ENCODE measurements at places on chromosomes 2 and 18. TPM values are rescaled to one million over a fixed set of nuclear protein-coding genes. Genes with fewer than 3 reads are reported as not detected.

Gene CD226
- total RNA-seq = 0.82 TPM

Gene DTNA
- total RNA-seq = 3.7 TPM

Gene TUBB8B
- not detected for total RNA-seq

Gene WDR12
- 28.5 TPM for total RNA-seq

Gene MBP
- 15.9 TPM for total RNA-seq

Gene STPG4
- 0.25 TPM for total RNA-seq

Gene ELMOD3
- total RNA-seq = 20.0 TPM

Gene RESP18
- not detected for total RNA-seq

- H3K27me3 ChIP-seq = no peaks in the 10 kb centered on the region
- no peaks in the 10 kb centered on the region for H3K36me3 ChIP-seq
- H3K4me1 ChIP-seq = no peaks in the 10 kb centered on the region
- DNase-seq = no peak
- no peak overlapping the region for H3K4me3 ChIP-seq
These were observed 877.1 kb downstream of the TMEM182 start for GRCh38 chr2:103638978-103639377.

GRCh38 chr2:70354264-70354949 is 52.5 kb upstream of the FAM136A start:
- H3K4me3 ChIP-seq = no peak overlapping the region
- H3K27ac ChIP-seq = no peak overlapping the region
- H3K27me3 ChIP-seq = peaks cover 17% of the 10 kb centered on the region
- H3K4me1 ChIP-seq = peaks cover 8% of the 10 kb centered on the region
- no peaks in the 10 kb centered on the region for H3K36me3 ChIP-seq
- DNase-seq = no peak

- no peak overlapping the region for H3K4me3 ChIP-seq
- no peak for DNase-seq
- H3K36me3 ChIP-seq = peaks cover 2% of the 10 kb centered on the region
- H3K27ac ChIP-seq = no peak overlapping the region
- no peaks in the 10 kb centered on the region for H3K4me1 ChIP-seq
These were observed 64.0 kb downstream of the ARHGAP25 start for GRCh38 chr2:68798569-68798968.

- peaks cover 4% of the 10 kb centered on the region for H3K4me1 ChIP-seq
- H3K4me3 ChIP-seq = no peak overlapping the region
- DNase-seq = no peak
- no peaks in the 10 kb centered on the region for H3K36me3 ChIP-seq
These were observed 171.5 kb downstream of the KCNS3 start for GRCh38 chr2:18050001-18050400.

- DNase-seq = no peak
- H3K4me3 ChIP-seq = no peak overlapping the region
- no peaks in the 10 kb centered on the region for H3K27me3 ChIP-seq
- peaks cover 68% of the 10 kb centered on the region for H3K4me1 ChIP-seq
These were observed 79.2 kb downstream of the LIMS1 start for GRCh38 chr2:108613261-108614042.

DNA sequence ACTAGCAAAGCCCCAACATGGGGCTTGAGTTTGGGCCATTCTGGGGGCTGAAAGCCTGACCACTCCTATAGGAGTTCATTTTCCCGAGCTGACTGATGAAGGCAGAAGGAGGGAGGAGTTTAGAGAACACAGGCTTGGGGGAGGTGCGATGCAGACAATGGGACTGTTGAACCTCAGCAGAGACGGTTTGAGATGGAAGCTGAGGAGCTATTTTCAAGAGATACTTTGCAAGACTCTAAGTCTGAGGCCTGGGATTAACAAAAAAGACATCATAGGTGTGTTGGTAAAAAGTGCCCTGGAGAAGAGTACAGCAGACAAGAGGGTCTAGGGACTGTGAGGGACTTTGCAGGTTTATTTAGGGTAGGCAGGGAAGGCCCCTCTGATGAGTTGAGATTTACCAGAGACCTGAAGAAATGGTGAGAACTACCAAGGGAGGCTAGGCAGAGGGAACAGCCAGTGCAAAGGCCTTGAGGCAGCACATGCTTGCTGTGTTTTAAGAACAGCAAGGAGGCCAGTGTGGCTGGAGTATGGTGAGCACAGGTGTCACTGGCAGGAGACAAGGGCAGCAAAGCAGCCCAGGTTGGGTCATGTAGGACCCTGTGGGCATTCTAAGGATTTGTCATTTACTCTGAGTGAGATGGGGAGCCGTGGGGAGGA is 31.6 kb downstream of the PCBP1 start:
- H3K4me1 ChIP-seq = peaks cover 19% of the 10 kb centered on the region
- H3K27me3 ChIP-seq = no peaks in the 10 kb centered on the region
- peak; percentile 35 for DNase-seq
- H3K36me3 ChIP-seq = no peaks in the 10 kb centered on the region

GRCh38 chr2:127182626-127183458 is 37.3 kb downstream of the CYP27C1 start:
- no peaks in the 10 kb centered on the region for H3K27me3 ChIP-seq
- DNase-seq = no peak
- H3K4me3 ChIP-seq = no peak overlapping the region
- H3K36me3 ChIP-seq = peaks cover 24% of the 10 kb centered on the region
- H3K4me1 ChIP-seq = no peaks in the 10 kb centered on the region

GRCh38 chr2:4967206-4967605 is 725.0 kb upstream of the SOX11 start:
- peaks cover 11% of the 10 kb centered on the region for H3K27me3 ChIP-seq
- no peak for DNase-seq
- no peak overlapping the region for H3K4me3 ChIP-seq
- H3K4me1 ChIP-seq = no peaks in the 10 kb centered on the region

DNA sequence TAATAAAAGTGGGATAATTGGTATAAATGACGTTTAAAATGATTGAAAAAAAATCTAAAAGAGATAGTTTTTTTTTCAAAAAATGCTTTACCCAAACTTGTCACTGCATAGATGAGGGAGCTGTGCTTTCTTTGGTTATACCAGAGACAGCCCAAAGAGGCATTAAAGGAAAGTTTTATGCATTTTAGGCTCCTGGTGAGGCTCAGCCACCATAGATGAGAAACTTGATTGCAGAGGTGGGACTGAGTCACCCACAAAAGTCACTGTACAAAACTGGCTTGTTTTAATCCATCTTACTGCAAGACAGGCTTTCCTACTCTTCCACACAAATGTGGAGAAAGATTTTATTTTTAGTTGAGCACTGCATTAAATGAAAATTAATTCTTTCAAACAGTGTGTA is 2.4 kb downstream of the SMYD1 start:
- peaks cover 8% of the 10 kb centered on the region for H3K4me1 ChIP-seq
- no peak for DNase-seq
- no peaks in the 10 kb centered on the region for H3K36me3 ChIP-seq
- H3K27ac ChIP-seq = no peak overlapping the region

GRCh38 chr2:95262896-95263542 is 11.2 kb upstream of the PROM2 start:
- H3K27ac ChIP-seq = no peak overlapping the region
- no peaks in the 10 kb centered on the region for H3K36me3 ChIP-seq
- no peak overlapping the region for H3K4me3 ChIP-seq
- no peak for DNase-seq
- H3K27me3 ChIP-seq = no peaks in the 10 kb centered on the region

DNA sequence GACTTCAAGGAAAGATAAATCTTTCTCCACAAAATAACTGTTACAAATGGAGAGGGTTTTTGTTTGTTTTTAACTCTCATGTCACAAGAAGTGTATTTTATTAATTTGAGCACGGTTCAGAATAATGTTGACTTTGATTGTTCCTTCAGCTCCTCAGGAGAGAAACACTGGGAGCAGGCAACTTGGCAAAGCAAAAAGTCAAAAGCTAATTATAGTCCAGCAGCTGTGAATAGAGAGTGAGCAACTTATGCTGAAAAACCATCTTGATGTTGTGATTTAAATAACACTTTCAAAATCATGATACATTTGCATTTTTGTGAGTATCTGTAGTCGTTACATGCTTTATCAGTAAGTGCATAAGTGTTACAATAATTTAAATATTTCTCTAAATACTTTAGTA is 37.5 kb upstream of the TTN start:
- H3K4me1 ChIP-seq = no peaks in the 10 kb centered on the region
- no peak overlapping the region for H3K4me3 ChIP-seq
- H3K27ac ChIP-seq = no peak overlapping the region
- DNase-seq = no peak
- H3K36me3 ChIP-seq = no peaks in the 10 kb centered on the region
- H3K27me3 ChIP-seq = peaks cover 21% of the 10 kb centered on the region

DNA sequence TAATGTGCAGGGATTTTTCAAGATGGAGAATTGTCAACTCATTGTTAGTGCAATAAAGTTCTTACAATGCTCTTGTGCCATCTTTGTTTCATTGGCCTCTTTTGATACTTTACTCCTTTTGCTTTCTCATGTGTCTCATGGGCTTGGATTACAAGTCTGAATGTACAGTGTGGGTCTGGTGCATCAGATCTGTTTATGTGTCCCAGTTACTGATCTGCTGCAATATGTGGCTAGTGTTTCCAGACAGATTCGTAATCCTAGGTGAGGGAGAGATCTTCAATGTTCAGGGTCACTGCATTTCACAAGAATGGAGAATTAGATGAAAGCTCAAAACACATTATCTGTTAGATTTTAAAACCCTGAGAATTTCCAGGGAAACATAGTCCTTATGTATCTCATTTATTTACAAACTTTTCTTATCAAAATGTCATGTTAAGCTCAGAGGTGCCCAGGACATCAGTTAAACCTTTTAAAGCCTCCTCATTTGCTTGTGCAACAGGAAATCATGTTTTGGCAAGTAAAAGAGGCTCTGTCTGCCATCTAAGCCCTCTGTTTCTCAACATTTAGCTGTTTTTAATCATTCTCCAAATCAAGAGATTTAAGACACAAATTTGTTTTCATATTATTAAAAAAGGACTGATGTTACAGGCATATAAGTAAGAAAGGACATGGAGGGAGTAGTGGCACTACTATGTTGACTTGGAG is 108.1 kb downstream of the NUP35 start:
- no peaks in the 10 kb centered on the region for H3K27me3 ChIP-seq
- no peak for DNase-seq
- H3K4me1 ChIP-seq = peaks cover 6% of the 10 kb centered on the region
- no peaks in the 10 kb centered on the region for H3K36me3 ChIP-seq
- H3K27ac ChIP-seq = no peak overlapping the region

All from chondrocyte (in vitro differentiated cells).